ENCODE measurements at places on chromosomes 2 and 18. TPM values are rescaled to one million over a fixed set of nuclear protein-coding genes. Genes with fewer than 3 reads are reported as not detected.

SNORC gene
- total RNA-seq, result 0.41 TPM

- DNase-seq, result no peak
Observed at GRCh38 chr2:112821682-112822081, 14.9 kb downstream of the IL1B start.

DNA sequence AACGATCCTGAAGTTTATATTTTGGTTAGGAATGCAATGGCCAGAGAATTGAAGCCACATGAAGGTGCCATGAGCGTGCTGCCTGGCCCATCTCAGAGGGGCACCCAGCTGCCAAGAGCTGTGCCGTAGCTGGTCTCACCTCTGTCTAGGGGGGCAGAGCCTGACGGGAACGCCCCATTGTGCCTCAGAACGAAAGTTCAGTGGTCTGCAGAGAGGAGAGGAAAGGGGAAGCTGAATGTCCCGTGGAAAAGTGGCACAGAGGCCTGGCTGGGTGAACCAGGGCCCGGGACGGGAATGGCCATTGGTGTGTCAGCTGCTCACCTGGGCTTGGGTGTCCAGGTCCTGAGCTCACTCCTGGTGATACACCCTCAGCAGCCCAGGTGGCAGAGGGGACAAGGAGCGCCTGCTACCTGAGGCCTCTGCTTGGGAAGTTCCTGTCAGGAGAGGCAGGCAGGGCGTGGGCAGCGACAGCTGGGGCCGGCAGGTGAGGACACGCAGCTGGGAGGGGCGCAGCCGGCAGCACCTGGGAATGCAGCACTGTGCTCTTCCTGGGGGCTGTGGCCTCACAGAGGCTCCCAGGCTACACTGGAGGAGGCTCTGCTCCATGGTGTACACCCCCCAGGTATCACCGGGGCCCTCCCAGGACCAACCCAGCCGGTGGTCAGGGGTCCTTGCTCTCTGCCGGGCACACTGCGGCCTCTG, 67.3 kb downstream of the PARD6G start:
- peak; percentile 56 for DNase-seq

- no peak for DNase-seq
Observed at GRCh38 chr2:191836471-191836852, 10.4 kb downstream of the CAVIN2 start.

- DNase-seq, result no peak
Observed at GRCh38 chr2:96965781-96966514, 20.4 kb downstream of the FAM178B start.

DNA sequence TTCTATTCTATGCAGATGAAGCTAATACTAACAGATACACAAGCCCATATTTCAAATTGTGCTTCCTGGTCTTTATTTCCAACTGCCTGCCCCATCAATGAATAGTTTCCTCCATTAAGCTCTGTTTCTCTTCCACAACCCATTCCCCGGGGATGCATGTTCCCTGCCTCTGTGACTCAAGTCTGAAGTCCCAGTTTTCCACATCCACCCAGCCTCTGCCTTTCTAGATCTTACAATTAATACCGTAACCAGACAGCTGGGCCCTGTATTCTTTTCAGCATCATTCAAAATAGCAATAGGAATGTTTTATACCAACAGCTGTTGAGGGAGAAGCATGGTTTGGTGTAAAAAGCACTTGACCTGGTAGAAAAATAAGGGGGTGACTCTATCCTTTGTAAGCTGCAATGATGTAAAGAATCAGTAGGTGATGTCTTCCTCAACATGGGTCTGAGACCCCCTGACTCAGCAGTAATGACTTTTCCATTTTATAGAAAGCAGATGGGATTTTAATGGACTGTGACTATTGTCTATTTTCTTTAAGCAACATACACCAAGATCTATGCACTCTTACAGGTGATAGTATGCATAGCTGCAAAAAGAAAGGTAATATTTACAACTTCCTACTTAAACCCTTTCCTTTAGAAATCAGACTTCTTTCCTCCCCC, 46.1 kb upstream of the DAPL1 start:
- DNase-seq, result peak; percentile 79

IL1F10 gene
- not detected for total RNA-seq

NEDD4L gene
- 55.3 TPM for total RNA-seq

DNA sequence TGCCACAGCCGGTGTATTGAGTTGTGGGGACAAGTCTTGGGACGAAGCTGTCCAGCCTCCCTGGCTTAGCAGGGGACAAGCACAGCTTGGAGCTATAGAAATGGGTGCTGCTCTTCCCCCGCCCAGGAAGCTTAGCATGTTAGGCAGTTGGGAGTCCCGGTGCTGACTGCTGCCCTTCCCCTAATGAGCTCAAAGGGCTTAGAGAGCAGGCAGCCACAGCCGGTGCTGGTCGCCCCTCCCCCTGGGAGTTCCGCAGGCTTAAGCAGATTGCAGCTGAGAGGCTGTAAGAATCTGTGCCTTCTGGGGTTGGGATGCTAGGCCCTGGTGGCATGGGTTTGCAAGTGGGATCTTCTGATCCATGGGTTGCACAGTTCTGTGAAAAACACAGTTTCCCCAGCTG, 237.3 kb downstream of the DCDC2C start:
- peak; percentile 13 for DNase-seq

MOB1A gene
- 71.0 TPM for total RNA-seq

GRCh38 chr2:1141079-1141478, 190.4 kb downstream of the SNTG2 start:
- peak; percentile 61 for DNase-seq

- DNase-seq, result no peak
Observed at GRCh38 chr2:16911746-16912145, 246.1 kb upstream of the CYRIA start.

GRCh38 chr18:23207994-23208393, 72.7 kb downstream of the CABLES1 start:
- no peak for DNase-seq

ELMOD3 gene
- total RNA-seq, result 16.5 TPM

RIT2 gene
- not detected for total RNA-seq

GRP gene
- total RNA-seq, result 1.3 TPM

ANKRD62 gene
- 0.10 TPM for total RNA-seq

GMCL1 gene
- 14.9 TPM for total RNA-seq

RTTN gene
- total RNA-seq, result 32.6 TPM

GKN1 gene
- not detected for total RNA-seq

- DNase-seq, result no peak
Observed at GRCh38 chr2:210092791-210093190, 78.4 kb downstream of the KANSL1L start.

GRCh38 chr18:32122039-32122438, 30.4 kb downstream of the RNF138 start:
- no peak for DNase-seq

- DNase-seq, result no peak
Observed at GRCh38 chr2:144268036-144268678, 251.8 kb downstream of the ZEB2 start.

DNA sequence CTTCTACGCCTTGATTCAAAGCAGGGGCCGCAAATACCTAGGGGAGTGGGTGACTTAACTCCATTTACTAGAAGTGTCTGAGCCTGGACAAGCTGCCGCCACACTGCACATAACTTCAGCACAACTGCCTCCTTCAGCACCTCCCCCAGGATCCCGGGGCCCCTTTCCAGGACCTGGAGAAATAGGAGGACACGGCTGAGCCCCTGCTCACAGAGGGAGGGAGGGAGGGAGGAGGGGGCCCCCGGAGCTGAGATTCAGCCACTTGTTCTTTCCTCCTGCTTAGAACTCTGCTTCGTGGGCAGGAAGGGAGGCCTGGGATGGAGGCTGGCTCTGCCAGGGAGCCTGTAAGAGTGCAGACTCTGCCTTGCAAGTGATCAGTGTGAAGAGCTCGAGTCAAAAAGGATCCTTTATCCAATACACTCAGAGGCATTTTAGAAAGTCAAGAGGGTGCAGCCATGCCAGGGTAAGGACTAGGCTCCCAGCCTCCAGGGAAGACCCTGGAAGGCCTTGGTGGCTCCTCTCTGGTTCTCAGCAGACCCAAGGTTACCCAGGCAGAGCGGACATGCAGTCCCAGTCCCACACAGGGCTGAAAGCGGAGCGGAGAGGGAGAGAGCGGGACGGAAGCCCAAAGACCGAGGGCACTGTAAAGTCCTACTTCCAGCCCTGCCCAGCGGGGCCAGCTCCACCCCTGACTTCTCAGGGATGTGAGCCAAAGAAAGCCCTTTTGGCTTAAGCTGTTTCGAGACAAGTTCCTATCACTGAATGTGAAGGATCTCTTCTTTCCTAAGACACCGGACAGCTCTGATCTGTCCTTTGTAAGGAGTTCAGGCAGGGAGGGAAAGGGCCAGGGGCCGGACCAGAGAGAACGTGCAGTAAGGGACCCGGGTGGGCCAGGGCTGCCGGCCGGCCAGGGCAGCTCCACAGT, 8.6 kb upstream of the ARMC9 start:
- peak; percentile 20 for DNase-seq

DNA sequence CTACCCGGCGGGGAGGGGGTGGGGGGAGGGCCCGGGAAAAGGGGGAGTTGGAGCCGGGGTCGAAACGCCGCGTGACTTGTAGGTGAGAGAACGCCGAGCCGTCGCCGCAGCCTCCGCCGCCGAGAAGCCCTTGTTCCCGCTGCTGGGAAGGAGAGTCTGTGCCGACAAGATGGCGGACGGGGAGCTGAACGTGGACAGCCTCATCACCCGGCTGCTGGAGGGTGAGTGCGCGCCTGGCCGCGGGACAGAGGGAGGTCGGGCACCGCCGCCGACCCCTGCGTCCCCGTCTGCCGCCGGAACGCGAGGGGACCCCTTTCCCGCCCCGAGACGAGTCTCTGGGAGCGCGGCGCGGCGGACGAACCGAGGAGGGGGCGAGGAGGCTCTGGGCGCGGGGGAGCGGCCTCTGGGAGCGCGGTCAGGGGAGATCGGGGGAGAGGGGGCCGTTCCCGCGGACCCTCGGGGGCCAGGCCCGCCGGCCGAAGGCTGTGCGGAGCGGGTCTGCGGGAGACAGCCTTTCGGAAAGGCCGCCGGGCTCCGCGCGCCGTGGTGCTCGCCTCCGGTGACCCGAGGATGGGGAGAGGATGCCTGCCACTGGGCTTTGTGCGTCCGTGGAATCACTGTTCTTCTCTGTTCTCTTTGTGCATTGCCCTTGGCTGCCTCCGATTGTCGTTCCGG, 463 bp downstream of the PPP1CB start:
- peak; percentile 58 for DNase-seq

DNA sequence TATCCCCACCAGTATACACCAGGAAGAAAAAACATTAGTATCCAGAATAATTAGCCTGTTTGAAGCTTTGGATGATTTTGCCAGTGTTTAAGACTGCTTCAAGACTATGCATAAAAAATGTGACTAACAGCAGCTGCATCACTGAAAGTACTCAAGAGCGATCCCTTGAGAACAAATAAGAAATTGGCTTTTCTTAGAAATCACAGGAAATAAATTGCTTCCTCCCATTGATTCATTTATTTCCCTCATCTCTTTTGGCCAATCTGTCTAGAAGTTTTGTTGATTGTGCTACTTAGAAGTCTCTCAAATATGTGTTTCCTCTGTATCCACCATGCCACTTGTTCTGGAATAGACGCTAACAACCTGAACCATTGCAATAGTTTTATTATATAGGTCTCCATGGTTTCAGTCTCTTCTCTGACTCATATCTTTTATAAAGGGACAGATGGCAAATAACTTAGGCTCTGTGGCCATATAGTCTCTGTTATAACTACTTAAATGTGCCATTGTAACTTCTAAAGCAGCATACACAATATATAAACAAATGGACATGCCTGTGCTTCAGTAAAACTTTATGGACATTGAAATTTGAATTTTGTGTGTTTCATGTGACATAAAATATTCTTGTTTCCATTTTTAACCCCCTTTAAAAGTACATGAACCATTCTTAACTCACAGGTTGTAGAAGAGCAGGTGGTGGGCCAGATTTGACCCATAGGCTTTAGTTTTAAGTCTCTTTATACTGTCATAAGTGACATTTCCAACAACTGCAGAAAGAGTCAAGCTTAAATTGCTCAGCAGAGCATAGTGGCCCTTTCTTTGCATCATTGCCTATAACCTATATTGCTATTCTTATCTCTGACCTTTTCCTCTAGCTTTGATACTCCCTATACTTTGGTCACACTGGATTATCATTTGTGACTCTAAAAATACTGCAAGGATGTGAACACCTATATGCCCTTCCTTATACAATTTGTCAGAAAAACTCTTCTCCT, 123.9 kb downstream of the MC4R start:
- DNase-seq, result no peak

ACVR2A gene
- 41.7 TPM for total RNA-seq

- DNase-seq, result peak; percentile 47
Observed at GRCh38 chr2:234257859-234258561, 207.5 kb downstream of the SPP2 start.

DNA sequence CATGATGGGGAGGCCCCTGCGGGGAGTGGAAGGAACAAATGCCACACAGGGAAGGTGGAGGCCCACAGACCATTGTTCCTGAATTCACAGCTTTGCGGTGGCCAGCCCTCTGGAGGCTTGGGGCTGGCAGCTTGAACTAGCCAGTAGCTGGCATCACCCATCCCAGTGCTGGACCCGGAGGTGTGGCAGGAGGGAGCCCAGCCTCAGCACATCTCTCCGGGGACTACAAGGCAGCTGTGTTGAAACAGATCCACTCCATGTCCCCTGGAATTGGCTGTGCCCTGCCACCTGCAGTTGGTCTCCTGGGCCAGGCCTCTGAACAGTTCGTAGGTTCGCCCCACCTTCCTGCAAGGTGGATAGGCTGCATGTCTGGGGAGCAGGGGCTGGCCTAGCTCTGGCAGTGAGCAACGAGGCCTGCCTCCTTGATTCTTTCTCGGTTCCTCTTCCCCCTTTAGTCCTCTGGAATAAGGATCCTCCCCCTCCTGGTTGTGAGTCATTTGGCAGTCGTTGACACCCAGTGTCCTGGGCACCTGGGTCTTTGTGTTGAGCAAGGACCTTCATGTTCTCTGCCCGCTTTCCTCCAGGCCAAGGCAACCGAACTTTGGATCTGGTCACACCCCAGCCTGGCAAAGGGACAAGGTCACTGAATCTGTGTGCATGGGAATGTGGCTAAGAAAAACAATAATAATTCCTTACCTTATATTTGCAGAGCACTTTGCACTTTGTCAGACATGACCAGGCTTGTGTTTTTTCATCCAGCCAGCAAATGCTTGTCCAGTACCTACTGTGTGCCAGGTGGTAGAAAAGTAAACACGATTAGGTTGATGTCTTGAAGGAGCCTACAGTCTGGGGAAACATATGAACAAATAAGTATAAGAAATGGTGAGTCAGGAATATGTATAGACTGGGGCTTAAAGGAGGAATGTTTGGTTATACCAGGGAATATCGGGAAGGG, 55.0 kb upstream of the MCFD2 start:
- DNase-seq, result no peak

RAB17 gene
- 1.0 TPM for total RNA-seq

- peak; percentile 6 for DNase-seq
Observed at GRCh38 chr2:214379227-214379626, 31.6 kb upstream of the VWC2L start.
